ENCODE measurements at places on chromosomes 4 and X. TPM values are rescaled to one million over a fixed set of nuclear protein-coding genes. Genes with fewer than 3 reads are reported as not detected.

The STOX2 gene
- total RNA-seq: 18.7 TPM

The VCX3A gene
- total RNA-seq: not detected

The MSANTD1 gene
- total RNA-seq: 5.8 TPM

The SPINK2 gene
- total RNA-seq: not detected

DNA sequence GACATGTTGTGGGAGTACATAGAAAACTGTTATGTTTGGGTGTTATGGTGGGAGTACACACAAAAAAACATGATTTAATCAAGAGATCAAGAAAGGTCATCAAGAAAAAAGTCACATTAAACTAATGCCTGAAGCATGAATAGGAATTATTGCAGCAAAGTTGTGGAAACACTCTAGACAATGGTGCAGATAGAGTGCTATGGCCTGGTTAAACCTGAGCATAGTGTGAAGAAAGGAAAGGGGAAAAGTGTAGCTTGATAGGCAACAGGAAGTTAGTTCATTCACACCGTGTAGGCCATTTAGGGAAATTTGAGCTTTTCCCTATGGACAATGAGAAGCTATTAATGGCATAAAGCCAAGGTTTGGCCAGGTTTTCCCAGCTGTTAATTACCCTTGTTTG is 162.1 kb upstream of the EMCN start:
- no peak for DNase-seq

DNA sequence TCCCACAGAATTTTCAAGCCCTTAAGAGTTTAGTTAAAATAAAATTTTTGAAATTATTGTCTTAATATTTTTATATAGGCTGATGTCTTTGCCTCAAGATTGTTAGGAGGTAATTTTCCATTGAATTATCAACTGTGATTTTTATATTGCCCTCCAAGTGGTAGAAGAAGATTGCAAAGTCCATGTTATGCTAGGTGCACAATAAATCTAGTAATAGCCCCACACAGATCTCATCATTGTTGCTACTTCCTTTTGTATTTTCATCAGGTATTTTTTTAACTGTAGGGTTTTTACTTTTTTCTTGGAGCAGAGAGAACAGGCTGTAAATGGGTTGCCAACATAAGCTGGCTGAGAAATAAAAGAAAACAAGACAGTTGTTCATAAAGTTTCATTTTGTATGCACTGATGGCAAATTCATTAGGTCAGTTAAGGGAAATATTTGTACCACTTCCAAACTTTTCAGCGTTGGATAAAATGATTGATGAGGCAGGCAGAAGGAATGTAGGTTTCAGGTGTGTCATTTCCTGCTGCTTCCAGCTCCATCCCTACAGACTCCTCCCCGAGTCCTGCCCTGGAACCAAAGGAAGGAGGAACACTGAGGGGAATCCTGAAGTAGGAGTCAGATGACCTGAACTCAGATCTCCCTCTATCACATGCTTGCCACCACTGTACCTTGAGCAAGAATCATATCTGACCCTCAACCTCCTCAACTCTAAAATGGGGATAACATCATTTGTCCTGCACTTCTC is 105.5 kb downstream of the PRRG1 start:
- peak; percentile 3 for DNase-seq

- no peak for DNase-seq
Observed at GRCh38 chr4:173091362-173091761, 77.2 kb upstream of the GALNT7 start.
